CD4-positive, alpha-beta T cell treated with Interleukin-6 for 4 hours (primary cell): ENCODE measurements at places on chromosomes 4 and X.

GRCh38 chr4:173111031-173111430 lies 57.6 kb upstream of the GALNT7 start:
- no peak for DNase-seq

DNA sequence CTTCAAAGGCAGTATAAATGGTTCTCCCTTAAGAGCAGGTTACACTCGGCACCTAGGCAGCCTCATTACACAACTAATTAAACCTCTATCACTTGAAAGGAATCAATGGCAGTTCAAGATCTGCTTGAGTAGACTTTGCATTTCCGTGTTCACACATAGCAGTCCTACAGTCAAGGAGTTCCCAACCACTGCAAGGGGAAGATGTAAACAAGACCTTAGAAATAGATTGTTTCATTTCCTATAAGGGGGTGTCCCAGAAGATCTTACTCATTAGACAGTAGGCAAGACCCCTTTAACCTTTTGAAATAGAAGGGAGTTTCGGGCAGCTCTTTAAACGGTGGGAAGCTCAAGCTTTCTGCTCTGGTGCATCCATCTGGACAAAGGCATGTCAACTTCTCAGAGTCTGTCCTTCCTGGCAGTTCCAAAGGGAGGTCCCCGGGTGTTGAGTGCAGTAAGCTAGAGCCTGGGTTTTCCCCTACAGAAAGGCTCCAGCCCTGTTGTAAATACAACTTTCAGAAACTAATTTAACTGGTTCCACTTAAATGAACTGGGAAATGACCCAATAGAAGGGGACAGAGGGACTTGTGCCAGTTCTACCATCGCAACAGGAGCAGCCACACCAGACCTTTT lies 150.8 kb downstream of the RBMX2 start:
- no peak for DNase-seq

- no peak for DNase-seq
Observed at GRCh38 chr4:83139514-83140156, 25.1 kb upstream of the PLAC8 start.

- DNase-seq: no peak
Observed at GRCh38 chr4:108272046-108272445, 103.3 kb upstream of the LEF1 start.

DNA sequence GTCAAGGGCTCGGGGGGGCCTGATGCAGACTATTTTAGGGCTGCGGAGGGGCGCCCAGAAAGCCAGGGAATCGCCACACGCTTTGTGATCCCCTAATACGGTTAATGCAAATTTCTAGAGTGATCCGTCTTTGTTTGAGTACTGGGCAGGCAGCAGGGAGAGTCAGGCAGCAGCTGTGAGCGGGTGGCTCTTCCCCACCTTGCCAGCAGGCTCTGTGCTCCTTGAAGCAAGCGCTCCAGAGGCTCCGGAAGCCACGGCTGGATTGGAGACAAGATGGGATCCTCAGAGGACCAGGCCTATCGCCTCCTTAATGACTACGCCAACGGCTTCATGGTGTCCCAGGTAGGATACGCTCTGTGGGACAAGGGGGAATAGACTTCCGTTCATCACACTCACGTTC lies at the start of gene ASMT:
Gene ASMT, plus strand, starts transcription at position 133 of the 400 bp plus-strand sequence. Its CDS starts 141 bp downstream, at position 274.
- DNase-seq: no peak

- no peak for DNase-seq
Observed at GRCh38 chr4:11223311-11223710, 205.4 kb downstream of the HS3ST1 start.

GRCh38 chr4:185743722-185744487 lies 68.1 kb downstream of the SORBS2 start:
- no peak for DNase-seq

DNA sequence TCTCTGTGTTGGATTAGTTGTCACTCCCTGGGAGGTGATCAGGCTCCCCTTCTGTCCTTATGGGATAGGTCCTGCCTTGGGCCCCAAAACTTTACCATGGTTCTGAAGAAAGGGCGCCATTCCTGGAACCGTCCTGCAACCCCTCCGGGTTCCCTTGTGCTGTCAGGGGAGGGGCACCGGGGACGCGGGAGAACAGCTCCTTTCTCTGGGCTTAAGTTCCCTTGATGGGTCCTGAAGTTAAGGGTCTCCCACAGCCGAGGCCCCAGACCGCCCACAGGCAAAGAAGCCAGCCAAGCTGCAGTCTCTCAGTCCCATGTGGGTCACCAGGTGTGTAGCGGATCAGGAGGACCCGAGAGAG lies 44.8 kb downstream of the UGT2A3 start:
- DNase-seq: no peak

DNA sequence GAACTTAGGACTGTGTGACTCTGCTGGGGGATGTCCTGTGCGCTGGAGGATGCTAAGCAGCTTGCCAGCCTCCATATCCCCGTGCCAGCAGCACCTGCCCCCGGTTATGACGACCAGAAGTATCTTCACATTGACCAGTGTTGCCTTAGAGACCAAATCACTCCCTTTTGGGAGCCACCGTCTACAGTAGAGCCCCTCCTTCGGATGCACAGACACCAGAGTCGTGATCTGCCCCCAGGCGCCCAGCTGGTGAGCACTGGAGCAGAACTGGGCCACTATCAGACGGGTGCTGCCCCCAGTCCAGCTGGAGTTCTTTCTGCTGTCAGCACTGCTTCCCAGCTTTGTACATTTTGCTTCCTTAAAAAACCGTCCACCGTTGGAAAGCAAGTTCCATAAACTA lies 30.0 kb upstream of the TADA2B start:
- no peak for DNase-seq

- DNase-seq: no peak
Observed at GRCh38 chr4:70703619-70704214, 15.4 kb downstream of the UTP3 start.

DNA sequence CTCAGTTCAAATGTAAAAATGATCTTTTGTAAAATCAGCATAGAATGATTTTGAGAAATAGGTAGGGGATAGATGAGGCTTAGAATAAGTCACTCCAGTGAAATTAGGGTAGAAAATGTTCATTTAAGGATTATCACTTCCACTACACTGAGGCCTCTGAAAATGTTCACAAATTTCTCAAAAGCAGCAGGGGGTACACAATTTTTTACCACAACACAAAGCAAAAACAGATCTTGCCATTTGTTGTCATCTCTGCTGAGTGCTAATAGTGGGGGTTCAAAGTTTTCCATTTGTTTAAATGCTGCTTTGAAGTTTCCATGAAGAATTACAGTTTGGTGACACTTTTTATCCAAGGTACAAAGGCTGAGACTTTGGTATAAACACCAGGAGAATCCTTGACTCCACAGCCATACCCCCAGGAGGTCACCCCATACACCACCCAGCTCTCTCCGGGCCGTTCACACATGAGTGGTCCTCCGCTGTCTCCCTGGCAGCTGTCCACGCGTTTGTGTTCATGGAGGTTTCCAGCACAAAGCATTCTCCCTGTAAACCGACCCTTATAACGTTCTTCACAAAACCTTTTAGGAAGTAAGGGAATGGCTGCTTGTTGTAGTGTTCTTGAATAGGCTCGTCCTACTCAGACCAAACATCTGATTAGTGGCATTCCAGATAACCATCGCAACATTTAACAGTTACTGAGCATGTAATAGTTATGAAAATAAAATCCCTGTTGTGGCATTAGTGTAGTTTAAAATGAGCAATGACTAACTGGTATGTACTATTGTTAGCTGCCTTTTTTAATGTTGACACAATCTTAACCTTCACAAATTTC lies 71.0 kb downstream of the PRSS12 start:
- no peak for DNase-seq

DNA sequence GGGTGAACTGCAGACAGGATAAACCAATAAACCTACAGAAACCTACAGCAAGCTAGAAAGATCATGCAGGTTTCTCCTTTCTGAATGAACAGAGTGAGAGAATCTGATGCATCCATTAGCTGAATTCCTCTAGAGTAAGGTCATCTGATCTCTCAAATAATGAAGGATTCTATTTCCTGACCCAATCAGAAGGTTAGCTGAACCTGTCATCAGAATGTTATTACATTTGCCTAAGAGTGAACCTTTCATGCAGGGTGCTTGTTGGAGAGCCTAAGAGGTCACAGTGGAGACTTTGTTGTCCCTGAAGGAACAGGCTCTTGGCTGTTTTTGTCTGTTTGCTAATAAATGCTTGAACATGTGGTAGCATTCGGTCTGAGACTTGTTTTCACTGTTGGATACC lies 24.0 kb downstream of the MEPE start:
- no peak for DNase-seq

GRCh38 chr4:165656399-165656798 lies 216.6 kb upstream of the TLL1 start:
- DNase-seq: no peak

GRCh38 chrX:64975491-64975890 lies 759 bp downstream of the ZC4H2 start:
- peak; percentile 28 for DNase-seq

GRCh38 chr4:139921429-139922184 lies 232.4 kb downstream of the MAML3 start:
- DNase-seq: no peak

- DNase-seq: no peak
Observed at GRCh38 chr4:53055716-53056403, 193.7 kb downstream of the RASL11B start.

- DNase-seq: no peak
Observed at GRCh38 chr4:181503687-181504390, 739.4 kb upstream of the TENM3 start.

DNA sequence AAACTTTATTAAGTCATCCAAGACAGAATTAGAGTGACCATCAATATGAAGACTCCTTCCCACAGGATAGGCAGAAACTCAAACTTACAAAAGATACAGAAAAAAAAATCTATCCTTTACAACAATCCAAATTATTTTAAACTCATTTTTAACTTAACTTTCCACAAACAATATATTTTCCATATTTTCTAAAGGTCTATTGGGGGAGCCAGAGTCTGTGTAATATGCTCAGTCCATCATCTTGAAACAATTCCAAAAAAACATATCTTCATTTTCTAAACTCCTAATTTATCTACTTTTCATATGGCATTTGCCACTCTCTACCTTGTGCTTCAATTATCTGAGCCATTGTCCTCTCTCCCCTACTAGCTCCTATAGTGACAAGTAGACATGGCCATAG lies 378.1 kb downstream of the PDGFC start:
- DNase-seq: no peak

GRCh38 chr4:30518211-30518610 lies 202.0 kb upstream of the PCDH7 start:
- DNase-seq: no peak

DNA sequence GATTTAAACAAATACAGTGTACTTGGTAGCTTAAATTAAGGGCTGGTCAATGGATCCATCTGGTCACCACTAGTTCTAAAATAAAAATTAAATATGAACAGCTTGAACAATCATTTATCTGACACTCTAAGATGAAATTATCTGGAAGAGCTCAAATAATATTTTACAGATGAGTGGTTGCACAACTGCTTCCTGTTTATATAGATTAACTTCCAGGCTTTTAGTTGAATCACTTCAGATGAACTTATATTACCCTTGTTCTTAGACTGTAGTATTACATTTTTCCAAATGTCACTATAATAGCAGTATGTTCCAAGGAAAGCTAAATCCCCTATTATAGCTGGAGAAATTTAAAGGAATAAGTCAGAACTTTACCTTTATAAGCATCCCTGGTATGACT lies 92.4 kb upstream of the SMIM10 start:
- DNase-seq: no peak

DNA sequence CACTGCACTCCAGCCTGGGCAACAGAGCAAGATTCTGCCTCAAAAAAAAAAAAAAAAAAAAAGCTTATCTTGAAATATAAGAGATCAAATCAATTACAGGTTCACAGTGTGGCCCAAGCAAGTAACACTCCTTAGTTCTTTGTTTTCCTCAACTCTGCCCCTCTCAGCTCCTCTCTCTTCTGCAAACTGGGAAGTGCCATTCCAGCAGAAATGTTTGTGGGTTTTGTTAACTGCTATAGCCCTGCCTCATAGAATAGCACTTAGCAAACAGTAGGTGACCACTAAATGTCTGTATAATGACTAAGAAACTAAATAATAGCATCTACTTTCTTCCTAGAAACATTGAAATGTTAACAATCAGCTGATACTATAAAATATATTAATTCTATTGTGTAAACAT lies 160.0 kb upstream of the NAP1L5 start:
- no peak for DNase-seq

DNA sequence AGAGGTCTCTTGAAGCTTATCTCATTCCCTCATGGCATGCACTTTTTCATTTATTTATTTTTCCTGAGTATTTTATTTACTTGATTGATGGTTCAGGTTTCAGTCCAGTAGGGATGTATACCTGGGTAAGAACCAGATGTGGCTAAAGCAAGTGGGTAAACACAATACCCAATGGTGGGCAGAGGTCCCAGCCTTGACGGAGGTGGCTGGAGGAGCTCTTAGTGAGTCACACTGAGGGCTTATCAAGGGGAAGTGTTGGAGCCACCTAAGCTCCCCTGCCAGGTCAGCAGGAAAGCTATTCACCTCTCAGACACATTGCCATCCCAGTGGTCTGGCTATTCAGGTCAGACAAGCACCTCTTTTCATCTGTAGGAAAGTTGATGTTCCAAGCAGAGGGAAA lies 236.2 kb upstream of the MAGEB16 start:
- no peak for DNase-seq

- no peak for DNase-seq
Observed at GRCh38 chrX:122941806-122942205, 242.3 kb upstream of the GRIA3 start.

GRCh38 chrX:35458142-35458541 lies 340.0 kb upstream of the MAGEB16 start:
- DNase-seq: no peak

DNA sequence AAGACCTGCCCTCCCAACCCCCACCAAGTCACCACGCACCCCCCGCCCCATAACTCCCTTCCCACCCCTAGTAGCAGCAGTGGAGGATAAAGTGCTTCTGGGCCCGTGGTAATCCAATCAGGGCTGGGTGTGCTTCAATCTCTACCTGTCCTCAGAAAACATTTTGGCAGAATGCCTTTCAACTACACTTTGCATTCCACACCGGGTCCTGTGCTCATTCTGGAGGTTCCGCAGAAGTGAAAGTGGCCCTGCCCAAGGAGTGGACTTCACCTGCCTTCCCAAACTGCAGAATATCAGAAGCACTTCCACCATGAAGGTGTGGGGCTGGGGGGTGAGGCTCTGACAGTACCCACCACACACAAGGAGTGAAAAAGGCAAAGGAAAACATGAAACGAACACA lies 322.3 kb downstream of the DHX15 start:
- DNase-seq: no peak

DNA sequence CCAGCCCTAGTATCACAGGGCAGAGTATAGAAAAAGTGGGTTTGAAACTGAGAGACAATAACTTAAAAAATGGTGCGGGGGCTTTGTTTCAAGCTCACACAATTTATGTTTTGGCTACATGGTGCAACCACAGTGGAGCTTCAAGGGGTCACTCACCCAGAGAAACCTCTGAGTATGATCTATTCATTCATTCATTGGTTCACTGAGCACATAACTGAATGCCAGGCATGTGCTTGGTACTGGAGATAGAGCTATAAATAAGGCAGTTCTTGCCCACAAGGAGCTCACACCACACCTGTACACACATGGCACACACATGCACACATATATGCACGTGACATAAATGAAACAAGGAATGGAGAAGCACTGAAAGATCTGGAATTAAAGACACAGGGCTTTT lies 171.4 kb downstream of the NHS start:
- DNase-seq: no peak
